ENCODE measurements at places on chromosomes 5 and 9.

- no peak for DNase-seq
These were observed 179.1 kb downstream of the FAM170A start for GRCh38 chr5:119808474-119808873.

DNA sequence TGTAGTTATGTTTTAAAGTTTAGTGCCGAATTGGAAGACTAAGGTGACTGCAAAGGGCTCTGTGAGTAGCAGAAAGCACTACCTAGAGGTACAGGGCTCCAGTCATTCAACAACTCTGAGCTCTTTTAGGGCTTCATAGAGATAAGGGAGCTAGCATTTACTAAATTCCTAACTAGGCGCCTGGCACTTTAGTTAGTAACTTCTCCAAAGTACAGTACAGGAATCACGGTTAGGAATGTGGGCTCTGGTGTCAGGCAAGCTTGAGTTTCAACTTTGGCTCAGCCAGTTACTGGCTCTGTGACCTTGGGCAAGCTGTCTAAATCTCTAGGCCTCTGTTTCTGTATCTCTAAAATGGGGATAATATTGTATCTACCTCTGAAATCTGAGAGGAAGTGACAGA, 115.3 kb downstream of the SLIT3 start:
- no peak for DNase-seq

DNA sequence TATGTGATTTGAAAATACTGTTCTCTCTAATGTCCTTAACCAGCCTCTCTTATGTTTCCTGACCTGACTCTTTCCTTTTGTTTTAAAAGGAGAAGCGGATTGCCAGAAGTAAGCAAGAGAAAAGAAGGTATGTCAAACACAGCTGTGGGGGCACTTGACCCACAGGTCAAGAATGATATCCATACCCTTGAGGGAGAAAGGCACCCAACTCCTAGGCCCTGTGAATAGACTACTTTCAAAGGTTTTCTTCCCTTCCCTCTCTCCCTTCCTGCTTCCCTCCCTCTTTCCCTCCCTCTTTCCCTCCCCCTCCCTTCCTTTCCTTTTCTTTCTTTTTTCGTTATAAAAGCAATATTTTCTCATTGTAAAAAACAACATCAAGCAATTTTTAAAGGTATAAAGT, 306.8 kb downstream of the TRPM3 start:
- no peak for DNase-seq

- peak; percentile 14 for DNase-seq
These were observed at the start of gene DAB2 for GRCh38 chr5:39424736-39425637. TSS of gene DAB2 (minus strand) at chr5:39424980. CDS start at chr5:39394320, 30,660 bp downstream.

DNA sequence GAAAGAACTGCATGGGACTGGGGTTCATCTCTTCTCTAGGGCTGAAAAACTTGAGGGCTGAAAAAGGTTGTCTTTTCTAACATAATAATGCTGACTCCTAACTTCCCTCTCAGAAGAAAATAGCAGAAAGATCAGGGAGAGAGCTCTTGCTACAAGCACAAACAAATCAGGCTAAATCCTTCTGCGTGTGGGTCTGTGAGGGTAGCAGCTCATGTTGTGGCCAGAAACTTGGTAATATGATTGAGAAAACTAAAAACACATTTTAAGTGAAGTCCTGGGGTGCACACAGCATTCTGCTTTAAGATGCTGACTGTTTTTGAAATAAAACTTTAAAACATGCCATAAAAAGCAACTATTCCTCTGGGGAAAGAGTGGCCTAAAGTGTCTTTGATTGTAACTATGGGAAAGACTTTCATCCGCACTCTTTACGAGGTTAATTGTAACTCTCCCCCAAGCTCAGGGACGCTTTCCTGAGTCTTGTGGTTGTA, 56.7 kb downstream of the SAXO1 start:
- DNase-seq, result no peak

DNA sequence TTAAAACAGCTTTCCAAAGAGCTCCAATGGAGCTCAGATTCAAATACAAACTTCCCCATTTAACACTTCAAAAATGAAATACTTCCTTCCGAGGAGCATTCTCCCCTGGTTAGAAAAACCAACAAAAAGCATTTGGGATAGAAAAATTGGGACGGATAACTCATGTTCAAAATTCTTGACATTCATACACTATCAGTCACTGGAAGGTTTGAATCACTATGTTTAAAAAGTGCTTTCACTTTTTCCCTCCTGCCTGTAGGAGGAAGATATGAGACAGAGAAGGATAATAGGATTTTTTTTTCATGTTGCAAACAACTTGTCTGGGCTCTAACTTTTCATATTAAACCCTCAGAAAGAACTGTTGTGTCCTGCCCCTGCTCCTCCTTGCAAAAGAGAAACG, 412.0 kb downstream of the ACTL7B start:
- no peak for DNase-seq

DNA sequence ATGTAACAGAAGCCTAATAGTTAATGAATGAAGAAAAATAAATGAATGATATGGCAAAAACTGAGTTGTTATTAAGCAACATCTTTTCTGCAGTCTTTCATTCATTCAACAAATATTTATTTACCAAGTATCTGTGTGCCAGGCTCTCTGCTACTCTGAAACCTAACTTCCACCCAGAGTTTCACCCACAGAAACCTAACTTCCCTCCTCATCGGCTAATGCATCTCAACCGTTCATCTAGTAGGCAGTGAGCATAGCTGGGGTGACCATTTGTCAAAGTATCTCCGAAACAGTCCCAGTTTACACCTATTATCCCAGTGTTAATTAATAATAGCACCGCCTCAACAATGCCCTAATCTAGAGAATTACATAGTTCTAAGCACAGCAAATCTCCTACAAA, 1.5 kb downstream of the TTC39B start:
- DNase-seq, result no peak

DNA sequence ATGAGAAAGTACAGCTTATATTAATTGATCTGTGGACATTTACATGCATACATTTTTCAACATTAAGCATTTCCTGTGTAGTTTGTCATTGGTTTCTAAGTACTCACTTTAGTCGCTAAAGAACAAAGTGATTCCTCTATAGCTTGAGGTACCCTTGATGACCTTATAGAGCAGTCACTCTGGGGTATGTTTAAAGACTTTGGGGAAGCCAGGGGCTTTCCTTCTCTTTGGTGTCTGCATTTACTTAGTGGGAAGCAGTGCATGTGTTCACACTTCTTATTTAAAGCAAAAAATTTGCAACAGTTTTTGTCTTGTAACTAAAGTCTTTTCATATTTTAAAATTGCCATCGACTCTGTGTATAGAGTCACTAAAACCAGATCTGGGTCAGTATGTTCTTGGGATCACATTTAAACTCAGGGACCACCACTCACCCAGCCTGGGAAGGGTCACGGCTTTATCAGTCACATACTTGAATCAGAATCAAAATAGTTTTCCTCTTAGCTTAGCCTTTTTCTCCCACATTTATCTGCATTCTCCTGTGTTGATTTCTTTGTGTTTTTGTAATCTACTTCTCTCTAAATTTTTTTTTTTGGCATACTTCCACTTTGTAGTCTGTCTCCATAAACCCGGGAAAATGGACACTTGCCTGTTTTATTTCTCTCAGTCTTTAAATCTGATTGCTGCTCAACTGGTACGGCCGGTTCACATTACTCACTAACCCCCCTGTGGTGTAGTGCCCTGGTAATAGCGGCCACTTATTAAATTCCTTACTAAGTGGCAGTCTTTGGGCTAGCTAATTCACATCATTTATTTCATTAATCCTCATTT, 143.9 kb upstream of the FBN2 start:
- DNase-seq, result no peak

DNA sequence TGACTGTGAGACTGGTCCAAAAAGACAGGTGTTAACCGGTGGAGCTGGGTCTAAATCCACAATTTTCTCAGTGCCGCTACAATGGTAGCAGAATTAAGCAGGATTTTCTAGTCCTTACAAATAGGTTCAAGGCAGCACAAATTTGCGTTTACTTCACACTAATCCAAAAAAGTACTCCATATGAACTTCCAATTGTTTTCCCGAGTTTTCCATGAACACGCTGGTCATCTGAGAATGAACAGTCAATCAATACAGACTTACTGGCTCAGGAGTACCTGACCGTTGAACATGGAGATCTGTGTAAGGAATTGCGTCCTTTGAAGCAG, 709 bp downstream of the SLC35D2 start:
- DNase-seq, result no peak

GRCh38 chr9:76451234-76451633, 7.7 kb upstream of the GCNT1 start:
- DNase-seq, result no peak

DNA sequence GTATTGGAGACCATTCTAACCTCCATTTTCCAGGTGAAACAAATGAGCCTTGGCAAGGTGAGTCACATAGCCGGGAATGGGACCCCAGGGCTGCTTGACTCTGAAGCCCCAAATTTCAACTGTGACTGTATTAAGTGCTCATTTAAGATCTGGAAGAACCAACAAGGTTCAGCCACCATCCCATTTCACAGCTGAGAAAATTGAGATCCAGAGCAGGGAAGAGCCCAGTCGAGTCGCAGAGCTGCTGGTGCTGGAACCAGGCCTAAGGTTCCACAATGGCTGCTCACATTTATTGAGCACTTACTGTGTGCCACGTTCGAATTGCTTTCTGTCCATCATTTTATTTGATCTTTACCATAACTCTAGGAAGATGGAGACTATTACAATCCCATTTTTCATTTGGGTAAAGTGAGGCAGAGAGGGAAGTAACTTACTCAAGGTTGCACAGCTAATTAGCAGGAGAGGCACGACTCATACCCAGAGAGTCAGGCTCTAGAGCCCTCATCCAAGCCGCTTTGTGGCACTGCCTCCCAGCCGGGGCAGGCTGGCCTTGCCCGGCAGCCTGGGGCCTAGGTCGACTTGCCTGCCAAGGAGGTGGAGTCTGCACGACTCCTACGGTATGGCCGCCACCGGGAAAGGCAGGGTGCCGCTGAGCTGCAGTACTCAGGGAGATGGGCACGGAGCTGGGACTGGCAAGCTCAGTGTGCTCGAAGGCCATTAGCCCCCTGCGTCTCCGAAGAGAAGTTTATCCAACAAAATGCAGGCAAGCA, 4.3 kb upstream of the NTNG2 start:
- no peak for DNase-seq

- no peak for DNase-seq
These were observed 195.3 kb upstream of the KLF9 start for GRCh38 chr9:70609542-70610286.

- no peak for DNase-seq
These were observed 3.9 kb downstream of the SPARC start for GRCh38 chr5:151682751-151683331.

GRCh38 chr9:127810378-127811187, 7.9 kb downstream of the FPGS start:
- no peak for DNase-seq

GRCh38 chr5:5560016-5560415, 137.5 kb downstream of the ICE1 start:
- no peak for DNase-seq

GRCh38 chr9:73916016-73916673, 581.0 kb upstream of the RORB start:
- DNase-seq, result no peak

DNA sequence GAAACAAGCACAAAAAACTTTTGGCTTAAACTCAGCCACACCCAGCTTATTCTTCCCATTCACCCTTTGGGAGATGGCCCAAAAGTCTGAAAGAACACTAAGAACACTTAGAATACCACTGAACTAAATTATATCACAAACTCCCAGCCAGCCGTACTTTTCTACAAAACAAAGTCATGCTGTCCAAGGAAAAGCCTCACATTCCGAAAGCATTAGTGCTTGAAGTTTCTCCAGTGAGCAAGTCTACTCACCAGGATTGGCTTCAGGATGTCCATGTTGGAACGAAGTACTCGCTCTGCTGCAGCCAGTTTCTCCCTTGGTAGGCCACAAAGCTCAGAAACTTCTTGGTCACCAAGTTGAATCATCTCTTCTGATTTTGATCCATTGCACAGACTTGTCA, 69.7 kb downstream of the ABCA1 start:
- no peak for DNase-seq

DNA sequence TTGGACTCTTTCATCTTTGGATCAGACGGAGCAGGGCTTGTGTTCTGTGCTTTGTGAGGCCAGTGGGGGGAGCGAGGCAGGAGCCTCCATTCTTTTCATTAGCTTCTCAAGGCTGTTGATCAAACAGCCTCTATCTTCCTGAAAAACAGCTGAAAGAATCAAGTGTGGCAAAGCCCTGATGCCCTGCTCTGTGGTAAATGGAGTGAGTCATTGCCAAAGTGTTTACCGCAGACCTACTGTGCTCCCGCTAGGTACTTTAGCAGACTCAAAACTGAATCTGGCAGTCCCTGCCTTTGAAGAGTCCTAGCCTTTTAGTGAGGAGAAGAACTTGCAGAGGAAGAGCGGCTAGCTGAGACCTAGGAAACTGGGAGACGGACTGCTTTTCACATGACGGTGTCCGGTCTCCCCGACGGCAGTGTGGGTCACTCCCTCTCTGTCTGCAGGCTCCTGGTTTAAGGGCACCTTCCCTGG, 3.3 kb downstream of the ANKRD33B start:
- DNase-seq, result no peak
